ENCODE measurements at places on chromosomes 11 and 22. TPM values are rescaled to one million over a fixed set of nuclear protein-coding genes. Genes with fewer than 3 reads are reported as not detected.

DBX1 gene
- polyA plus RNA-seq: not detected

DNA sequence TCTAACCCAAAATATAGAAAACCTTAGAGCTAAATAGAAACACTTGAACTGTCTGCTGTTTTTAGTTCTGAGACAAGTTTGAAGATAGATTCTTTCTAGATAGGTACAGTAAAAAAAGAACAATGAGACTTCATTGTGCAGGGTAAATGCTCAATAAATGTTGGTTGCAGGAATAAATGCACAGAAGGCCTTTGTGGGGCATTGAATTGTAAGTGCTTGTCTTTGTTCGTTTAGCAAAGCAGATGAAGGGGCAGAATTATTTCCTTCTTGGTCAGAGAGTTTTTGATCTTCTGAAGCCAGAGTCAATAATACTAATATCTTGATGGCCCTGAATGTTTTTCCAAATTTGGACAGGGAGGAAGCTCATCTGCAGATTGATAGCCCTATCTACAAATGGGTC lies 340.4 kb downstream of the OPCML start:
- no peak for DNase-seq

MCAM gene
- polyA plus RNA-seq: 49.2 TPM

GRCh38 chr22:21102659-21103267 lies 57.0 kb downstream of the LRRC74B start:
- DNase-seq: peak; percentile 41

All from renal cortex interstitium (tissue), 15 donors.